ENCODE measurements at places on chromosomes 16 and 17.

DNA sequence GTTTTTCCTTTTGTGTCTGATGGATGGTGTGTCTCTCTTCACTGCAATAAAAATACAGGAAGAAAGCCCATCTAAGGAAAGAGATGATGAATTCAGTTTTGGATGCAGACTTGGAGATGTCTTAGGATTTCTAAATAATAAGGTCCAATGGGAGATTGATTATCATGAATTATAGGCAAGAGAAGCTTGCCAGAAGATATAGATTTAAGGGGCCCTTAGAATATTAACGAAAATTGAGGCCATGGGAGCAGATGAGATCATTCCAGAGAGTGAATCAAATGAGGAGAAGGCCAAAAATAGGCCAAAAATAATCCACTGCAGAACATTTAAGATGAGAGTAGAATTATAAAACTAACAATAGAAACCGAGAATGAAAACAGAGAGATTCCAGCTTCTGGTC, 63.1 kb downstream of the KCNJ2 start:
- DNase-seq = no peak

DNA sequence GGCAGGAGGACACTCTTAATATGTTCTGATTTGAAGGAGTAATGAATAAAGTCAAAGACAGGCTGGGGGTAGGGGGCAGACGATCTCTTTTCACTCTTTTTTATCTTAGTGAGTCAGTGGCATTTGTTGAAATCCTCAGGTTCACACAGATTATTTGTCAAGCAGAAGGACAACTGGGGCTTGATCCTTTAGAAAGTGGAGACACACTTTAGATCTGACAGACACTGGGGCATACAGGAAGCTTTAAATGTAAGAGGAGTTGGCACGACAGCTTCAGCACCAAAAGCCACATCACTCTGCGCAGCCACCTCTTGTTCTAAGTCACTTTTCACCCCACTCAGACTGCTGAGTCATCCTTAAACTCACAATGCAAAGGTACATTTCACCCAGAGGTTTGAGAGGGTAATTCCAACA, 121.5 kb downstream of the STXBP4 start:
- no peak for DNase-seq

DNA sequence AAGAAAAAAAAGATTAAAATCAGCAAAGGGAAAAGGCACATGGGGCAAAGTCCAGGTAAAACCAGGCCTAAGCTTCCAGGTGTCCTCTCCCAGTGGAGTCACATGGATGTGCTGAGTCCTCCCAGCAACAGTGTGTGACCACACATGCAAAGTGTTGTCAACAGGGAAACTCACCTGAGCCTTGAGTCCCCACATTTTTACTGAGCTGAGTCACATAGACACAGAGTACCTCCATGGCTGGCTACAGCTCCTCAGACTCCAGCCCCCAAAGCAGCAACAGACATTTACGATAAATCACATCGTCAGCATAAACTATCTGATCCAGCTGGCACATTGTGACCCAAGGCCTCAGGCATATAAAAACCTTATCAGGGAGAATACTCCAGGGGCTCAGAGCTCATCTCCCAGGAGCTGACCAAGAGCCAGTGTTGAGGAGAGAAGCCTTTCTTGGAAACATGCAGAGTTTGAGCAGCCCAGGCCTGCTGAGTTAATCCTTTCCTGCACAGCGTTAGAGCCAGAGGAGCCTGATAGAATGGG, 20.5 kb downstream of the ERCC4 start:
- no peak for DNase-seq

DNA sequence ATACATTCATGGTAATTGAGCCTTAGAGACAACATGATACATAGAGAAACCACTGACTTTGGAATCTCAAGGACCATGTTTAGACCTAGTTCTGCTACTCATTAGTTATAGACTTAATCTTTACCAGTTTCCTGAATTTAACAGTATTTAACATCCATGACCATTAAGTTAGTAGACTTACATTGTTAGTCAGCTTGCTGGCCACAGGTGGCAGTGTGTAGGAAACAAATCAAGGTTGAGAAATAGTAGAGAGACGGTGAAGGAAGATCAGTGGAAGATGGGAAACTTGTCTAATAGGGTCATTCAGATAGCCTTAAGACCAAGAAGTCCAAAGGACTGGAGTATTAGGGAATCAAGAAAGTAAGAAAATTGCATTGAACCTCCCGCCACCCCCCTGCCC, 31.0 kb downstream of the OMG start:
- no peak for DNase-seq

DNA sequence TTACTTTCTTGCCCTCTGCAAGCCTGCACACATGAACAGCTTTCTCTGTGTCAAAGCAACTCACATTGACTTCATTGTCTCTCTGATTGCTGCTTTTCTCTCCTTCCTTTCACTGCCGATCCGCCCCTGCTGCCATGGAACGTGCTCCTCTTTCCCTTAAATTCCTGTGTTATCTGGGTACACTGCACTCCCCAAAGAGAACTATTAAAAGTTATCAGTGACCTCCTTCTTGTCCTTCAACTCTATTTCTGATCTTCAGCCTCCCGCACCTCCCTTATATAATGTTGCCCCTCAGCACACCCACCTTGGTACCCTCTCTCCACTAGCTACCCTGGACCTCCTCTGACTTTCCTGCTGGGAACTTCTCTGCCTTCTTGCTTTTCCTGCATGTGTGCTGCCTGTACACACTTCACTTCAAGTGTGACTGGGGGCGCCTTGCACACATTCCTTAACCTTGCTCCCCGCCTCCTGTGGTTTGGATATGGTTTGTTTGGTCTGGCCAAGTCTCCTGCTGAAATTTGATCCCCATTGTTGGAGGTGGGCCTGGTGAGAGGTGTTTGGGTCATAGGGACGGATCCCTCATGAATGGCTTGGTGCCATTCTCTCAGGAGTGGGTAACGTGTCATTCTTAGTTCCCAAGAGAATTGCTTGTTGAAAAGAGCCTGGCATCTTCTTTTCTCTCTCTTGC, 26.7 kb upstream of the PMP22 start:
- DNase-seq = no peak

DNA sequence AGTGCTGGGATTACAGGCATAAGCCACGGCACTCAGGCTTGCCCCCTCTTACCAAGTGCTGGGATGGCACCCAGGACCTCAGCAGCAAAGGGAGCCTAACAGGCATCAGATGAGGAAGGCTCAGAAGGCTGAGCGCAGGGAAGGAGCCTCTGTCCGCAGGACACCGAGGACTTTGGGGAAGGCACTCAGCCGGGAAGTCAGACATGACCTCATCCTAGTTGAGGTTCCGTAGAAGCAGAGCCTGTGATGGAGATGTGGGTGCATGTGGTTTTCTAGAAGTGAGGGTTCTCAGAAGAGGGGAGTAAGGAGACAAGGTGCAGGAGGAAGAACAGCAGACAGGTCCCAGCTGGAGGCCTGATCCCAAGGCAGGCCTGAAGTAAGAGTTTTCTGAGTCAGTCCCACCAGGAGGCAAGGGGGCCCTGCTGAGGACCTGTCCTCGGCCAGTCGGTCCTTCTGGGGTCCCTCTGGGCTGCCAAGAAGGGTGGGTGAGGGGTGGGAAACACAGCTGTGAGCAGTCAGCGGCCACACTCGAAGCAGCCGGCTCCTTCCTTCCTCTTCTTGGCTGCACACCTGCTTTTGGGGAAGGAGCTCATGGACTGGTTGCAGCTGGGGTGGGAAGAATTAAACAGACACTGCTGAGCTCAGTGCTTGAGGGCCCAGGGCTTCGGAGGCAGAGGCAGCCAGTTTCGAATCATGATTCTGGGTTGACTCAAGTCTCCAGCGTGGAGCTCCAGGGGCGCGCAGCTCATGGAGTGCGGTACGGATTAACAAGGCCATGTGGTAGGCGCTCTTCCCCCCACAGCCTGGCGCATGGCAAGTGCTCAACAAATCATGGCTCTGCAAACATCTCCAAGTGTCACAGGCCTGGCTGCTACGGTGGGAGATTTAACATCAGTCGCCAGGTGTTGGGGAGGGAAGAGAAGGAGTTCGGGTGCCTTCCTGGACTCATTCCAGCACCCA, 38.9 kb upstream of the SNN start:
- no peak for DNase-seq

DNA sequence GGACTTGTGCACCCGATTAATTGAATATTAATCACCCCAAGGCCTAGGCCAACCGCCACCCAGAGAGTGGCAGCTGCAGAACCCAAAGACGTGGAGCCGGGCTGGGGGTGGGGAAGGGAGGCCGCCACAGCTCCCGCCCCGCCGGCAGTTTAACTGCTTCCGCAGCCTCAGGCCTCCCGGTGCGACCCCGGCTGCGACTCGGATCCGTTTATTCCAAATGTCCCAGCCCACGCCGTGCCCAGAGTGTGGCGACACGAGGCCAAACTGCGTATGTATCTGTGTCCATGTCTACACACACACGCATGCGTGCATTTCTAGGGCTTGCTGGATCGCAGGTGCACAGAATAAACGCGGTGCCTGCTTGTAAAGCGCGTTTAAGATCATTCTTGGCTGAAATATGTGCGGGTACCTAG, 802 bp upstream of the TOB1 start:
- peak; percentile 75 for DNase-seq

DNA sequence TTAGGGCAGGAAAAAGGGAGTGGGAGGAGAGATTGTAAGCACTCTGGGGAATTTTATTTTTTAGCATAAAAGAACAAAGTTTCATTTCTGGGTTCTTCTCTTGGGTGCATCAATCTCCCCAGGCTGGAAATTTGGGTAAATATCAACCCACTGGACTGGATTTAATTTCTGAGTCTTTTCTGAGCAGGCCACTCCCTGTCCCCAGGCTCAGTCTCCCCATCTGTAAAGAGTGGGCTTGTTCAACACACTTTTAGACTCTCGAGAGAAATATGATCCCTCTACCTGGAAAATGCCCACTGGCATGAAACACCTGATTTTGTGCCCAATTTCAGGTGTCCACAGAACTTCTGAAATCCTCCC, 617 bp upstream of the VTN start:
- DNase-seq = no peak

DNA sequence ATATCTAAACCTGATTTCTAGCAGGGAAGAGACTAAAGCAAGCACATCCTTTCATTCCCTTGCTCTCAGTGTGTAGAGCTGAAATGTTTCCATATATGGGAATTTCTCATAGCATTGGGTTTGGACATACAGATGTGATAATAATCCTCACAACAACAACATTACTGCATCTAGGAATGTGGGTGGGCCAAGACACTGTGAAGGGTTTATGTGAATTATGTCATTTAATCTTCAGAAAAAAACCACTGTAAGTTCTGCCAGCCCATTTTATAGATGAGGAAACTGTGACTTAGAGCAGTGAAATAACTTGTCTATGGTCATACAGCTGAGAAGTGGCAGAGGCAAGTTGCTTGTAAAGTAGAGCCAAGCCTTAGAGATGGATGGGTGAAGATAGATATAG, 5.2 kb downstream of the OMG start:
- no peak for DNase-seq

DNA sequence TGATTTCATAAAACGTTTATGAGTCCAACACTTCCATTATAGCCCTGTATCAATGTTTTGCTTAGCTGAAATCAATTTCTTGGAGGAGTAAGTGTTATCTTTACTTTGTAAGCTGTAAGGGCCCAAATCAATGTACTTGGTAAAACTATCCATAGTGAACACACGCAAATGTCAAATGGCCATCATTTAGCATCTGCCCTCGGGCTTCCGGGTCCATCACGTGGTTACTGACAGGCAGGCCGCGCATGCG, 687 bp upstream of the NARF start:
- DNase-seq = peak; percentile 95

DNA sequence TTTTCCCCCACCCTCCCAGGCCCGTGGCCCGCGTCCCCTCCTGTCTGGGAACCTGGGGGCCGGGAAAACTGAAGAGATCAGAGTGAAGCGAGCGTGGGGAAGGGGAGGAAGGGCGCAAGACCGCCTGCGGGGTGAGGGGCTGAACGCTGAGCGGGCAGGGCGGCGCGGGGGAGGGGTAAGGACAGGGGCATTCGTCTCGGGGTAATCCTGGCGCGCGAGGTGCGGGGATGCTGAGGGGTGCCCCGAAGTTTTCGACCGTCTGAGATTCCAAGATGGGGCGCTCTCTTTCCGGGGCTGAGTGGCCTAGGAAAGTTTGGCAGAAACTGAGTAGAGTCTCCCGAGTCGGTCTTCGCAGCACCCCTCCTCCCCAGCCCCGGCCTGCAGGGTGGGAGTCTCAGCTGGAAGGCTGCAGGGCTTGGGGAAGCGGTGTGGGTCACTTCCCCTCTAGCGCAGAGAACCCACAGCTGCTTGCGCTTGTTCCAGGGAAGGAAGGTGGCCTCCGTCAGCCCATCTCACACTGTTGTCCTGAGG, 555 bp downstream of the TTYH2 start:
- DNase-seq = no peak

GRCh38 chr16:682493-683395, 1.4 kb downstream of the JMJD8 start:
- DNase-seq = no peak

- DNase-seq = no peak
These were observed 54.2 kb upstream of the MAP3K14 start for GRCh38 chr17:45370949-45371413.

DNA sequence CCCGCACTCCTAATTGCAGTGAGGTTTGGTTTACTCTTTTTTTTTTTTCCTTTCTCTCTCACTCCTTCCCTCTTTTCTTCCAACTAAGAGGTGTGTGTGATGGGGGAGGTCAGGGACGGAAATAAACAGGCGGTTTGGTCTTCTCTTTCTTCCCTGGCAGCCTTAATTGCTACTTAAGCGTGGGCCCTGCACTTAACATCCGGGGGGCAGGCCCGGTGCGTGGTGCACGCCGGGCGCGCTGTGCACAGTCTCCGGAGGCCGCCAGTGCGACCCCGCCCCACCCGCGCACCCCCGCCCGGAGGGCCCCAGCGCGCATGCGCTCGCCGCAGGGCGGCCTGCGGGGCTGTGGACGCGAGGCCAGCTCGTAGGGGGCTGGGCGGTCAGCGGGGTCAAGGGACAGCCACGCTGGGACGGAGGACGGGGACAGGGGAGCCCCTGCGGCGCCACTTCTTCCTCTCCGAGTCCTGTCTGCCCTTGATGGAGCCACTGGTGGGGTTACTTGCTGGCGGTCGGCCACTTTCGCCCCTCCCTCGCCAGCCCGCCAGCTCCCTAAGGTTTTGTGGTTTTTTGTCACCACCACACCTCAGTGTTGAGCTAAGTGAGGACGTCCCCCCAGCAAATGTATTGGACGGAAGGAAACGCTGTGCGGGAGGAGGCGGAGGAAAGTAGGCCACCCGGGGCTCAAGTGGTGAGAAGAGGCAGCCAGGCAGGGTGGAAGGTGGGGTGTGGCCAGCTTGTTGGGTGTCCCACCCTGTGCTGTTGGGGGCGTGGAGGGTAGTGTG, 120.9 kb downstream of the MRM1 start:
- DNase-seq = peak; percentile 84

DNA sequence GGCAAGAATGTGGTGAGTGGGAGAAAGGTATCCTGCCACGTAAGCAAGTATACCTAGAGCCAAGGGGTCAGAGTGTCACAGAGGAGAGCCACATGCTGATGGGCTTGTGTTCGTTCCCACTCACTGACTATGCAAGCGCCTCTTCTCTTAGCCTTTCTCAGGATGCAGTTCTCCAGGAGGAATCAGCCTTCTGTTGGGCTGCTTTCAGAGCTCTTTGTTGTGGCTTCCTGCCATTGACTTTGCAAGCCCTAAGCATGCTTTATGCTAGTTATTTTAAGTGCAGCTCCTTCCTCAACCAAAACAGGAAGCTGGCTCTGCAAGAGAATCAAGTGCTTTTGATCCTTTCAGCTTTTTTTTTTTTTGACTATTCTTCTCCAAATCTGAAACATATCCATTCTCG, 66.6 kb downstream of the SIAH1 start:
- no peak for DNase-seq

All from COR-L47 (cell line).